ENCODE measurements at places on chromosomes 11 and 22.

DNA sequence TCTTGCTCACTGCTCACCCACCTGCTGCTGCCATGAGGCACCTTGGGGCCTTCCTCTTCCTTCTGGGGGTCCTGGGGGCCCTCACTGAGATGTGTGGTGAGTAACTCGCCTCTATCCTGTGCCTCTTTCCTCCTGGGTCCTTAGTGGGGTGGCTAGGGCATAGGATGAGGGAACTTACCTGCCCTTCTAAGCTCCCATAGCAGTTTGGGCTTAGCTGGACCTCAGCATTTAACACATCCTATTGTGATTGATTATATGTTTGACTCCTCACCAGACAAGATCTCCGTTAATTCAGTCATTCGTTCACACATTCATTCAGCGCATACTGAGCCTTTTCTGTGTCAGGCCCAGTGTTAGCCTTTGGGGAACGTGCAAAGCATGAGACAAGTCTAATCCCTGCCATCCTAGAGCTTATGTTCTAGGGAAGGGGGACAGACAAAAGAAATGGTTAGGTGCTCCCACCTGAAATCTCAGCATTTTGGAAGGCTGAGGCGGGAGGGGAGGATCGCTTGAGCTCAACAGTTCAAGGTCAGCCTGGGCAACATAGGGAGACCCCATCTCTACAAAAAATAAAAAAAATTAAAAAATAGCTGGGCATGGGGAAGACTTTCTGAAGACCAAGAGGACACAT lies 441 bp downstream of the TCN2 start:
- no peak for DNase-seq

DNA sequence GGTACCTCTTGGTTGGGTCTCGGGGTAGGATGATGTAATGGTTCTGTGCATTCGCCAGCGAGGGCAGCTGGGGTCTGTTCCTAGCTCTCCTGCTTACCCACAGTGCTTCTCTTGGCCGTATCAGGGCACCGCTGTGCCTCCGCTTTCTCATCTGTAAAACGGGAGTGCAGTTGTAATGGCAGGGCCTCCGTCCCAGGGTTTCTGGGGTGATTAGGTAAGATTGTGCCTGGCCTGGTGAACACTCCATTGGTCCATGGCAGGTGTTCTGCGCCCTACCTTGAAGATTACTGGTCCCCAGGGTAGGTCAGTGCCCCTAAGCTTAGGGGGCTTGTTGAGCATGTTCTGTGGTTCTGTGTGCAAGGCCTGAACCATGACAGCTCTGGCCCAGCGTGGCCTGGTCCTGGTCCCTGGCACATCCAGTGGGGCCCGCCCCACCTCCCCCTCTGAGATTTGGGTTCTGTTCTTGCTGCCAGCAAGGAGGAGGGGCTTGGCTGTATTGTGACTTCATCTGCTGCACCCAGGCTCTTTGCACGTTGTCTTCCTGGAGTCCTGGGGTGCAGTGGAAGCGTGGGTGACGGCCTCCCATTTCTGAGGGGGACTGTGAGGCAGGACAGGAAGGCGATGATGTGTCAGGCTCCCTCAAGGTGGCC lies 4.9 kb downstream of the MYRF start:
- no peak for DNase-seq

DNA sequence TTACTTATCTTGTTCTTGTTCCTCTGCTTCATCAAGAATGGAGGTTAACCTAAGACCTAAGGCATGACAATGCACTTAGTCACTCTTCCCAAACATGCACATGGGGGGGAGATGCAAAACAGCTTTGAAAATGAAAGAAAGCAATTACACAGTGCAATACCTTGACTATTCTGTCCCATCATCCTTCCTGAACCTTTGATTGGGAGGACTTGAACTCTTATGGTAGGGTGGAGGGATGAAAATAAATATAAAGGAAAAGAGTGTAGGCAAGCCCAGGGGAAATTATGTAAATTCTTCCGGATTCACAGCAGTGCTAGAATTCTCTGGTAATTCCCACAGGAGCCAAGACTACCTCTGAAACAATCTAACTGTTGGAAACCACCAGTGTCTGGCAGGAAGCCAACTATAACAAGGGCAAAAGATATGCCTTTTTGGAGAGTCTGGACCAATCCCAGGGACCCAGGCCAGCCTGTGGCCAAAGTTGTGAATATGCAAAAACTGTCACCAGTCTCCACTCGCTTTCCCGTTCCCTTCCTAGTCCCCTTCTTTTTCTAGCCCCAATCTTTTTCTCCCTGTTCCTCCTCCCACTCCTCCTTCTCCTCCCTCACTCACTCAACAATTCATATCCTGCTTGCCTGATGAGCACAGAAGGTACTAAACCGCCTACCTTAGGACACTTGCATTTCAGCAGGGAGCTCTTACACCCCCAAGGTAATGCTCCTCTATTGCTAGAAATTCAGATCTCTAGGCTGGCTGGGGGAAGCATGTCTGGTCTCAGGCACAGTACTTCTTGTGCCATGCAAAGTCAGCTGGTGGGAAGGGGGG lies 2.5 kb upstream of the RCN1 start:
- no peak for DNase-seq

DNA sequence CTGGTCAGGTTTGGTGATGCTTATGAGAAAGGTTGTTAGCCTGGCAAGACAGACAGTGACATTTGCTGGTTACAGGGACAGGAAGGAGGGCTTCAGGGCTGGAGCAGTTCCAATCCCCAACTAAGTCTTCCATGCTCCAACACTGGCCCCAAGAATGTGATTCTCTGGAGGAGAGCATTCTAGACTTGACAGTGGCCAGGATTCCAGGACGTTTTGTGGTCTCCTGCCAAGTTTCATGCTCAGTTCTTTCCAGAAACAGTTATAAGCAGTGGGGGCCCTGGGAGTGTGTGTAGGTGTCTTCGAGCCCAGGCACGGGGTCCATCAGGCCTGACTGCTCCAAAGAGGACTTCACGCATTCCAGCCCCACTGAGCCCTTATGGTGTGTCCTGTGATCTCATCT lies 8.9 kb upstream of the GRK3 start:
- no peak for DNase-seq

DNA sequence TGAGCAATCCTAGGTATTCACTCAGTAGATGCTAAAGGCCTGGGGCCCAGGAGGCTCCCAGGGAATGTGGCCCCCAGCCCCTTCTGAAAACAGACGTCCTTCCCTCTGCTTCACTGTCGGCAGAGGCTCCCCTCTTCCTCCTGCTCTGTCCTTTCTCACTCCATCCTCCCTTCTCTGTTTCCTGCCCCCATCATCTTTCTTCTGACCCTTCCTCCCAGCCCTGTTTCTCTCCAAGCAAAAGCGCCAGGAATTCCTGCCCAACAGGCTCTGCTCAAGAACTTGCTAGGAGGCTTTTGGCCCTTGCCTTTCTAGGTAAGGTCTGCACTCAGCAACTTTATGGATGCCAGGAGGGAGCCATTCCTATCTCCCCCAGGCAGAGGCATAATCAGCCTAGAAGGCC lies 300.5 kb downstream of the NTM start:
- DNase-seq, result no peak

DNA sequence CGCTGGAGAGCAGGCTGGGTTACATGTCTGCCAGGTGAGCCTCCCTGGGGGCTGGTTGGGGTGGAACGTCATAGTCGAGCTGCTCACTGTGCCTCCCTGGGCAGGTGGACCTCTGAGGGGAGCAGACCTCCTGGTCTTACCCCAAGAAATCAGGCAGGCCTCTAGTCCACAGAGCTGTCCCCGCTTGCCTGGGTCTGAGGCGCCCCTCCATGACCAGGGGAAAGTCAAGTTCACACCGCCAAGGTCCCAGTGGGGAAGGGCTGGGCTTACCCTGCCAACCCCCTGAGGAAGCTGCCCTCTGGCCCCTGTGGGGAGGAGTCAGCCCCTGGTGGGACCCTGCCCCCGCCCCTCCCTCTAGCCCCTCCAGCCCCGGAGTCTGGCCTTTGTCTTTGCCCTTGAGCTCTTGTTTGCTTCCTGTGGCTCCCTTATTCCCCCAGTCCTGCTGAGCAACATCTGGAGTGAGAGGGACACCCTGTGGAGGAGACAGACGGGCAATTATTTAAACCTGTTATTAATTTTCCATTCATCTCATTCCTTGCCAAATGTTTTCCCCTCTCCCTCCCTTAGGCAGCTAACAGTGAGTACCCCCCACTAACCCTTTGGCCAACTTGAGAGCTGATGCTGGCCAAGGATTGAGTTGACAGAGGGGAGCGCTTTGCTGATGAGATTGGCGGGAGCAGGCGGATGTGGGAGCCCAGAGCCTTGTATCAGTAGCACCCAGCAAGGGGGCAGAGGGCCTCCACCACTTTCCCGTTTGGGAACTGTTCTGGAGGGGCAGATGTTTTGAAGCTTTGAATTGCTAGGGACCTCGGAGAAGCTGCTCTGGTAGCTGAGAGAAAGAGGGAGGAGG lies 83.4 kb downstream of the CEP164 start:
- DNase-seq, result no peak

DNA sequence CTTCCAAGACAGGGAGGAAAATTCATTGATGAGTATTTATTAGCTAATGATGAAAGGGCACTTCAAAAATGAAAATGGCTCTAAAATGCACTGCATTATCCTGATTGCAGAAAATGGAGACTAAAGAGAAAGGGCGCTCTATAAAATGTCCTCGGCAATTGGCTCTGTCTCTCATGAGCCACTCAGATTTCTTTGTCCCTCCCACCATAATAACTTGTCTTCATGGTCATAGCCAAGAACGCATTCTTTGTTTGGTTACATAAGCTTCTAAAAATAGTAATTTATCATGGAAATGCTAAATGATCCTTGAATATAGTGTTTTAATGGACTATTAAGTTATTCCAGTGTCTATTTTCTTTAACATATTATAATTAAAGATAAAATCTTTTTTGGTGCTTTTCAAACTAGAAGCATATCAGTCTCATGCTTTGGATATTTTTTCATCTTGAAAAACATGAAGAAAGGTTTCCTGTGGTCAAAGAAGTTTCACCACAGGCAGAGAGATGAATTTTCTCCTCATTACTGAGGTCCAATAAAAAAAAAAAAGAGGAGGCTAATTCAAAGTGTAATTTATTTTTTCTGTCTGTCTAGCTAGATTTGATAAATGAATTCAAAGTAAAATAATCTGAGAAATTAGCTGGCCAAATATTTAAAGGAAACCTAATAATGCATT lies 238.1 kb upstream of the BLID start:
- DNase-seq, result no peak

Data from naive thymus-derived CD4-positive, alpha-beta T cell (primary cell).